Left lung (tissue), 14 donors: ENCODE measurements at places on chromosomes 6 and 20. TPM values are rescaled to one million over a fixed set of nuclear protein-coding genes. Genes with fewer than 3 reads are reported as not detected.
A peak's percentile ranks its signal among the peaks of the same experiment; 100 is the strongest.

DLGAP4 gene
- 77.5 TPM for polyA plus RNA-seq

ERVFRD-1 gene
- 0.10 TPM for polyA plus RNA-seq

- DNase-seq = peak; percentile 79
Measured at GRCh38 chr20:62994869-62995281, 11.9 kb downstream of the BHLHE23 start.

- DNase-seq = no peak
Measured at GRCh38 chr6:162343198-162343935, 384.2 kb downstream of the PRKN start.

- no peak for DNase-seq
Measured at GRCh38 chr20:32664678-32665159, 9.0 kb downstream of the C20orf203 start.

DNA sequence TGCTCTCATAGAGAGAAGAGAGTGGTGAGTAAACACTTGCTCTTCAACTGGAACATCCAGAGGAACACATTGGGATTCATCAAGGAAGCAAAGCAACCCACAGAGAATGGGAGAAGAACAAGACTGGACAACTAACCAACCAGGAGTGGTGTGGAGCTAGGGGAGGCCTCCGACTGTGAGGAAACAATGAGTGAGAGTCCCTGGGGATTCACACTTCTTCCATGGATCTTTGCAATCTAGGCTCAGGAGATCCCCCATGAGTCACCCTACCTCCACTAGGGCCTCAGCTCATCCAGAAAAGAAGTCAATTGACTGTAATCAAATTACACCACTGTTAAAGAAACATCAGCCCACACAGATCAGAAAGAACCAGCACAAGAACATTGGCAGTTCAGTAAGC is 42.3 kb upstream of the CLVS2 start:
- DNase-seq = no peak

GRCh38 chr20:49989234-49990065 is 6.7 kb downstream of the SNAI1 start:
- DNase-seq = peak; percentile 68

- no peak for DNase-seq
Measured at GRCh38 chr6:73062837-73063236, 162.5 kb downstream of the KHDC1L start.

GRCh38 chr6:56357616-56358373 is 110.4 kb upstream of the COL21A1 start:
- DNase-seq = no peak

DNA sequence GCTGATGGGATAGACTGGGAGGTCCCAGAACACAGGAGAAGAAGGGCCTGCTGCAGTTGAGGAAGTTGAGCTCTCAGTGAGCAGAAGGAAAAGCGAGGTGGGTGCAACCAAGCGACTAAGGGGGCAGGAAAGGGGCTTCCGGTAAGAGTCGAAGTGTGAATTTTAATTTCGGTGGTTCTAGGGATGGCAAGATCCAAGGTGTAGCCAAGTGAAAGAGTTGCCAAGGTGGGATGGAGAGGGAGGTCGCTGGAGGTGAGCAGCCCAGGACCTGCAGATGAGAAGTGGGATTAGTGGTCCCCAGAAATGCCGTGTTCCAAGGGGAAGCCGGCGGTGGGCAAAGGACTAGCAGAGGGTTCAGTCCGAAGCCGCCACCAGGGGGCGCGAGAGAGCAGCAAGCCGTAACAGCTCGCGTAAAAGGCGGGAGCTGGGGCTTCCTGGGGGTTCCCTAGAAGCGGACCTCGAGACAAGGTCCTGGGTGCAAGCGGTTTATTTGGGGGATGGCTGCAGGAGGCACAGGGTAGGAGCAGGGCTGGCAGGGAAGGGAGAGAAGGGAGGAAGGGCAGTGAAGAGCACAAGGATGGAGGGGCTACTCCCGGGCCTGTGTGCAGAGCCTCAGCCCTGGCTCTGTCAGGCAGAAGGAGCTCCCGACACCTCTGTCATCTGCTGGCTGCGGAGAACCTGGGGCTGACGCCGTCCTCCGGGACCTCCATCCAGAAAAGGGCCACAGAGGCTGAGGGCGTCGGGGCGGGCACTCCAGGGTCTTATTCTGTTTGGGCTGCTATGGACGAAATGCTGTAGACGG is 103.6 kb downstream of the PAX1 start:
- peak; percentile 39 for DNase-seq
